HuH-7 (cell line): ENCODE measurements at places on chromosomes 7 and 10.
A peak's percentile ranks its signal among the peaks of the same experiment; 100 is the strongest.

GRCh38 chr7:4731803-4732202 is 43.6 kb upstream of the AP5Z1 start:
- DNase-seq: no peak

DNA sequence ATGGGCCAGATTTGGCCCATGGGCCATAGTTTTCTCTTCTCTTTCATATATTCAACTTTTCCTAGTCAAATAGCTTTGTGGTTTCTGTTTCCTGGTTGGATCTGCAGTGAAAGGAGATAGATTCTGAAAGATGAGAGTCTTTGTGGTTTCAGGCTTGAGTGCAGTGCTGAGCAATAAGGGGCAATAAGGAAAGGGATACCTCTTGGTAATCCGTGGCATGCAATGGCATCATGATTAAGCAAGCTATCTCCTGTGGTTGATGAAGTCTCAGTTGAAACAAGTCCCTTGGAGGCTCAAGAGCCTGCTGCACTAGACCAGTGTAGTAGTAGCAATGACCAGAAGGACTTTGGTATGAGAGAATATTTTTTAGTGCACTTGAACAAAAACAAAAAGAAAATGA is 187.7 kb upstream of the CNTNAP2 start:
- DNase-seq: no peak

- DNase-seq: no peak
Observed at GRCh38 chr7:98881561-98882315, 3.4 kb downstream of the TRRAP start.

GRCh38 chr7:104207348-104207730 is 474 bp downstream of the ORC5 start:
- DNase-seq: no peak

- DNase-seq: no peak
Observed at GRCh38 chr10:4568731-4569130, 257.3 kb upstream of the AKR1E2 start.

DNA sequence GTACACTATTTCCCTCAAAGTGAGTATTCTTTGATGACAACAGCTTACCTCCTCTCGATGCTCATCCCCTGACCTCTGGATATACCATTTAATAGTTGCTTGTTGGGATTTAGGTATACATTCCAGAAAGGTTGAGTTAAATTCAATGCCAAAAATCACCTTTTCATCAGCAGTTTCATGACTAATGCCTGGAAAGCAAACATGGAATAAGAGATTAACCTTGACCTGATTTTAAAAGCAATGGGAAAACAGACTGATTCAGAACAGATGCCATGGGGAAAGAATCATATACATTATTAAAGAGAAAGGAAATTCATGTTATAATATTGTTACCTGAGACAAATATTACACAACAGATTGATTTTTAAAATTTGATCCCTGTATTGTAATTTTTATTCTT is 180.1 kb downstream of the SEMA3D start:
- no peak for DNase-seq

- no peak for DNase-seq
Observed at GRCh38 chr7:93148144-93148543, at the start of gene SAMD9L. TSS of gene SAMD9L (minus strand) at chr7:93148385. CDS start at chr7:93135971, 12,414 bp downstream.

- DNase-seq: no peak
Observed at GRCh38 chr7:44990109-44991023, 9.6 kb upstream of the CCM2 start.

DNA sequence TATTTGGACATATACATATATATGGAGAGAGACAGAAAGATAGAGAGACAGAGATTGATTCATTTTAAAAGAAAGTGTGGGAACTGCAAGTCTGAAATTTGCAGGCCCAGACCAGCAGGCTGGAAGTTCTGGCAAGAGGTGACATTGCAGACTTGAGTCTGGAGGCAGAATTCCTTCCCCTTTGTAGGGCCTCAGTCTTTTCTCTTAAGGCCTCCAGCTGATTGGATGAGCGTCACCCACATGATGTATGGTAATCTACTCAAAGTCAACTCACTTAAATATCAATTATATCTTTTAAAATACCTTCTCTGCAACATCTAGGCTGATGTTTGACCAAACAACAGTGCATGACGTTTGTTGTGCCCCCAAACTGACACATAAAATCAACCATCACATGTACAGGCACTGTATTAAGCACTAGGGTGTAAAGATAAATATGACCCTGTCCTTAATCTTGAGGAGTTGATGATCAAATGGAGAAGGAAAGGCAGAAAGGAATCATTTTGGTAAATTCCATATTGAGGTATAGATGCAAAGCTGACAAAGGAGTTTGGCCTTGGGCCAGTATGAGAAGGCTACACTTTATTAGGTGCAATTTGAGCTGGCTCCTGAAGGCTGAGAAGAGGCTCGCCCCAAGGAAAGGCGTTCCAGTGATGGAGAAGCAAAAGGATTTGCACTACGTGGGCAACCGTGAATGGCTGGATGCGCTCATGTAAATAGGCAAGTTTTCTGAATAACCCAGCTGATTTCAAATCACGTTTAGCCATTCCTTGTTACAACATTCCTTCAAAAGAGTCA is 52.6 kb downstream of the BPGM start:
- no peak for DNase-seq

GRCh38 chr10:1366322-1366691 is 310.1 kb downstream of the WDR37 start:
- DNase-seq: no peak

- DNase-seq: peak; percentile 17
Observed at GRCh38 chr10:80110986-80111385, 21.5 kb upstream of the PLAC9 start.

DNA sequence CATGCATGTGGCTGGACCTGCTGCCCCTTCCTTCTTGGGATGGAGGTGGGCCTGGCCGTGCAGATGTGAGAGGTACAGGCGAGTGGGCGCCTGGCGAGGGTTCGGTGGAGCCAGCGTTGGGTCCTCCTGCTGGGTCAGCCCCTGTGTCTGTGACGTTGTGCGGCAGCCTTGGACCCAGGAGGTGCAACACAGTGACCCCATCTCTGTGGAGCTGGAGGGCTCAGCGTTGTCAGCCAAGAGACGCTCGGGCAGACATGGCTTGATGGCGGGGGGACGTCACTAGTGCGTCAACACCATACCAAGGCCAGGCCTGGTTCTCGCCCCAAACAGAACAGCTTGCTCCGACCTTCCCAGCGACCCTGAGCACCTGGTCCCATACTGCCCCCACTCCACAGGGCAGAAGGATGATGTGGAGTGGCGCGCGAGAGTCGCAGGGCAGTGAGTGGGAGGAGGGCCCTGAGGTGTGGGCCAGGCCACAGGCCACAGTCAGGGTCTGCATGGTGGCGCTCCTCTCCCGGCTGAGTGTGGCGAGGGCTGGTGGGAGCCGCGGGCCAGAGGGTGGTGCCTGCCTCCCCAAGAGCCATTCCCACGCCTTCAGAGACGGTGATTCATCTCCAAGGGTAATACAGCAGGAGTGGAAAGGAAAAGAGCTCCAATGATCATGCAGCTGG is 184.4 kb downstream of the DNAJB6 start:
- no peak for DNase-seq

DNA sequence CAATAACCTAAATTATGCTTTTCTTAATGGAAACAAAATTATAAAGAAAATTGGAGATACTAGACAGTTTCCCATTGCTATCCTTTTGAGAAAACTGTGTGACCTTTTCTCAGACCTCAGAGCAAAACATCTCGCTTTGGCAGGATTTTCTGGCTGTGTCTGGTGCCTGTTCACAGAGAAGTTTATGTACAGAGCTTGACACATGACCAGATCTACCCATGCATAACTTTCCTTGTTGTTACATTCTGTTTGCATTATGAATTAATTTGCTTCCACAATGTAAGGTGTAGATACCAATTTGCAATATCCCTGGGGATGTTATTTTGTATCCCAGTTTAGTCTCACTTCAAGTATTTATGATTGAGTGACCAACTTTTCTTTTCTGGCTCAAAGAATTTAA is 565.0 kb downstream of the XPNPEP1 start:
- DNase-seq: no peak

DNA sequence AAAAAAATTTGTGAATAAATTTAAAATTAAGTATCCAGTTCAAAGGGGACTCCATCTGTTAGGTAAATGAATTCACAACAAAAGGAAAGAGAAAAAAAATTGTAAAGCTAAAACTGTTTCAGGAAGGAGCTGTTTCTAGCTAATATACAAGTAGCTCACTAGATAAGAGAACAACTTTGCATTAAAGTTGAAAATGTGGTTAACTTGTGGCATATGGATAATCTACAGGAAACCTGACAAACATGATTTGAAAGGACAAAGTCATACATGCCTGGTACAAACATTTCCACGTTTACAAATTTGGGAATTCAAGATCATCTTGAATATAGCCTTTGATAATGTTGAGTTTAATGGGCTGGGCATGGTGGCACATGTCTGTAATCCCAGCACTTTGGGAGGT is 8.9 kb downstream of the NT5C3A start:
- DNase-seq: no peak

DNA sequence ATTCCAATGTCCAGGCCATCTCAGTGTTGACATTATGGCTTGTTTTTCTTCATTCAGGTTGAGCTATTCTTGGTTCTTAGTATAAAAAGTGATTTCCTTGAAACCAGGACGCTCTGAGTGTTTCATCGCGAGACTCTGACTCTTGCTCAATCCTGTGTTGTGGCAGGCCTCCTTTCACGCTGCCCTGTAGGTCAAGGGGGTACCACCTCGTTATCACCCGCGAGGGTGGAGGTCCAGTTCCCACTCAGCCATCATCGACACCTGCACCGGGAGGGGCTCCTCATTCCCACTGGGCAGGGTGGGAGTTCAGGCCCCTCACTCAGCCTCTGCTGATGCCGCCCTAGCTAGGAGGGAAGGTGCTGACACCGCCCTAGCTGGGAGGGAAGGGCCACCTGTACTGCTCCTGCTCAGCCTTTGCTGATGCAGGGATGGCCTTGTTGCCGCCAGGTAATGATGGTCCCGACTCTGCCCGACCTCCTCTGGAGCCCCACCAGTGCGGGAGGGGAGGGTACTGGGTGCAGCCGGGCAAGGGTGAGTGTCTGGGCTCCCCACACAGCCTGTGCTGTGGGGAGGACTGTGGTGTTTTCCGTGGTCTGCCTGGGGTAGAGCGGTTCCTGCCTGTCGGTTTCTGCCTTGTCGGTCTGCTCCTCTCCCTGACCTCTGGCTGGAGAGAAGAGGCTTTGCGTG is 16.4 kb downstream of the IQCE start:
- no peak for DNase-seq

DNA sequence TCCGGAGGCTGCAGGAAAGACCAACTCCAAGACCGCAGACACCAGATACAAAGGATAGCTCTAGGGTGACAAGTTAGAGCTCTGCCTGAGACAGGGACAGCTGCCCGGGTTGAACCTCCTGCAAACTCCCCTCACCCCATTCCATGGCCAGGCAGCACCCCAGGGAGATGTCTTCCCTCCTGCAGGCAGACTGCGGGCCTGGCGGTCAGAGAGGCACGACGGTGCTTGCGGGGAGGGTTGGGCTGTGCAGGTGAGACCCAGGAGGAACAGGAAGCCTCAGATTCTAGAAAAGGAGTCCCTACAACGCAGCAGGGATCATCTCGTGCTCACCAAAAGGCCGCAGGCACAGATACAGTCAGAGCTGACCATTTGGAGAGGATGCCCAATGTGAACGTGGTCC is 34.6 kb downstream of the CARD11 start:
- DNase-seq: no peak

DNA sequence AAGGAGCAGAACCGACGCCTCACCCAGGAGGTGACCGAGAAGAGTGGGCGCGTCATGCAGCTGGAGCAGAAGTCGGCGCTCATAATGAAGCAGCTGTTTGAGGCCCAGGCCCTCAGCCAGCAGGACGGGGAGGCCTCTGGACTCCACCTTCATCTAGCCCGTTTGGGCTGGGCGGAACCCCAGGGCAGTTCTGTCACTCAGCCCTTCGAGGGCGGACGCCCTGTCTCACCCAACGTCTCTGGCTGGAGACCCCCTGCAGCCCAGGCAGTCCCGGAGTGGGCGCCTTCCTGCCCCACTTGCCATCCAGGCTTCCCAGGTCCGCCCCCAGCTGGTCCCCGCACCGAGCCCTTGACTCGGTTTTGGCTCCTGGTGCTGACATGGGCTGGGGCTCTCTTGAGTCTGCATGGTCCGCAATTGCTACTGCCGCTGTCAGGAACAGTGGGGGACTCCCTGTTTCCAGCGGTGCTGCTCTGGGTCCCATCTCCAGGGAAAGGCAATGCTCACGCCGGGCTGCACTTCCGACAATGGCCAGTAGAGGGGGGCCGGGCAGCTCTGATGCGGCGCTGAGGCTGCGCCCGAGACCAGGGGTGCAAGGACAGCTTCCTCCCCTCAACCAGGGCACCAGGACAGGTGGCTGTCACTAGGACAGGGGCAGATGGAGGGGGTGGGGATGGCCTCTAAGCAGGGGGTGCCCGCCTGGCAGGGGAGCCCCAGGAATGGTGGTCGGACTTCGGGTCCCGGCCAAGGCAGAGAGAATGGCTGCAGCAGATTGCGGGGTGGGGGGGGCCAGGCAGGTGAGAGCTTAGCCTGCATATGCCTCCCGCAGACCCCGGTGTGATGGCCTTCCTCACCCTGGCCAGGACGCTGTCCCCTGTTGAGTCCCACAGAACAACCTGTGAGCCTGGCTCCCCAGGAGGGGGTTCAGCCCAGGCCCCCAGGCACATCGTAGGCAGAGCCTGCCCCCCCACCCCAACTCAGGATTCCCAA is 71.2 kb upstream of the KCTD7 start:
- peak; percentile 97 for DNase-seq

DNA sequence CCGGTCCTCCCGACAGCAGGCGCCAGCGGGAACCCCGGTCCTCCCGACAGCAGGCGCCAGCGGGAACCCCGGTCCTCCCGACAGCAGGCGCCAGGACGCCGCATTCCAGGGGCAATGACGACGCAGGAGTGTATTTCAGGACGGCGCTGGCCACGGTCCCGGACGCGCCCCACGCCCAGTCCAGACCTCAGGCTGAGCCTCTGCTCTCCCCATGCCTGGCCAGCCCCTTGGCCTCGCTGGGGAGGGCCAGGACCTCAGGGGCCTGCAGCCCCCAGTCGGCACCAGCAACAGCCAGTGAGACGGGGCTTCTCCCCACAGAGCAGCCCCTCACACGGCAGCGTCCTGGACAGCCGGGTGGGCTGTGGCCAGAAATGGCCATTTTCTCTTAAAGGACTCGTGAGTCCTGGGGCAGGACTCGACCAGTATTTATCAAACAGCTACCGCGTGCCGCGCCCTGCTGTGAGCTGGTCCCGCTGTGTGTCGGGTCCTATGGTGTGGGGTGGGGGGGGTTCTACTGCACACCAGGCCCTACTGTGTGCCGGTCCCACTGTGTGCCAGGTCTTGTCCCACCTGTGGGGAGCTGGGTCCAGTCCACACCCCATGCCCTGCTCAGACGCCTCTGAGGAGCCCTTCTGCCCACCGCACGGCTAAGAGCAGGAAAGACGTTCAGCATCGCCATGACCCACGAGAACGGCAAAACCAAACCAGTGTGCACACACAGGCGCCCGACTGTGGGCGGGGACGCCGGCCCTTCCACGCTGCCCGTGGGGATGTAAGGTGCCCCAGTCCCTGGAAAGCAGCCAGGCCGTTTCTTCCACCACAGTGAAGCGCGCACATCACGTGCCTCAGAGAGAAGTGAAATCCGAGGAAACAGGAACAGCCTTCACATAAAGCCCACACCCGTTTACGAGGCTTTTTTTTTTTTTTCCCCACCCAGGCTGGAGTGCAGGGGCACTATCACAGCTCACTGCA is 33.3 kb downstream of the GET4 start:
- peak; percentile 79 for DNase-seq
